Activated CD4-positive, alpha-beta T cell treated with anti-CD3 and anti-CD28 coated beads, Interleukin-2, amount 50 U/mL, for 1 hour (primary cell): ENCODE measurements at places on chromosomes 16 and 17.

DNA sequence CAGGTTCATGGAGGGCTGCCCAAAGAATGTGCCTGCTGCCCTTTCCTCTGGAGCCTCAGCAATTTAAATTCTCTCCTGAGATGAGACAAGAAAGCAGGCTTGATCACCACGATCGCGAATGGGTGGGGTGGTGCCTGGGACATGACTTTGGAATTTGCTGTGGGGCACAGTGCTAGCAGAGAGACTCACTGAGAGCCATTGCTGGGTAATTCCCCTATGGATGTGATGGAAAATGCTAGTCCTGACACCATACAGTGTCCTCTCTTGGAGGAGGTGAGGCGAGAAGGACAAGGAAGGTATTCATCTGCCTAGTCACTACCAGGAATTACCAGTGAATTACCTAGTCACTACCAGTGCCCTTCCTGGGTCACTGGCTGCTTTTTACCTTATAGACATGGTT lies 15.5 kb downstream of the FAM20A start:
- DNase-seq: no peak

DNA sequence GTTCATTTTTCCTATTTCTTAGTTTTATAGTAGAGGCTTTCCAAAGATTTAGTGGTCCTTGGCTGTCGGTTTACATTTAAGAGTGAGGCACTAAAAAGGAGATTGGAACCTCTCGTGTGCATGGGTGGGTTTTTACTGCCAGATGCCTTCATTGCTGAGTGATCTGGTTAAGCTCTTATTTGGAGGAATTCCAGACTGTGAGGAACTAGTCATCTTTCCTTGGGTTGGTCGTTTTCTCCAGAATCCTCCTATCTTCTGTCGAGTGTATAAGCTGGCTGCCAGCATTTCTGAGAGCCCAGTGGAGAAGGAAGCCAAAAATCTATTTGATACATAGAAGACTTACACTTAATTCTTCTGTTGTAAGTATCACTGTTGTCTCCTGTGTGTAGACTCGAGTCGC lies 22.6 kb downstream of the IST1 start:
- no peak for DNase-seq

DNA sequence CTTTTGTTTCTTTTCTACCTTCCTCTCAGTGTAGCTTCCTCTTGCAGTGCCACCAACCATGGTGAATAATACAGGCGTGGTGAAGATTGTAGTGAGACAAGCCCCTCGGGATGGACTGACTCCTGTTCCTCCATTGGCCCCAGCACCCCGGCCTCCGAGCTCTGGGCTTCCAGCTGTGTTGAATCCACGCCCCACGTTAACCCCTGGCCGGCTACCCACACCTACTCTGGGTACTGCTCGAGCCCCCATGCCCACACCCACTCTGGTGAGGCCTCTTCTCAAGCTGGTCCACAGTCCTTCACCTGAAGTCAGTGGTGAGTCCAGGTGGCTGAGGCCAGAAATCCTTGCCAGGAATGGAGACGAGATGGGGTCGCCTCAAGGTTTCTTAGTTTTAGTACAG lies 23.9 kb downstream of the SRCAP start:
- DNase-seq: no peak

- no peak for DNase-seq
These were observed 19.1 kb downstream of the SMYD4 start for GRCh38 chr17:1810450-1811103.

- no peak for DNase-seq
These were observed 14.7 kb downstream of the RABEP2 start for GRCh38 chr16:28910086-28911031.

- DNase-seq: no peak
These were observed 3.7 kb downstream of the CDH1 start for GRCh38 chr16:68740628-68741346.

DNA sequence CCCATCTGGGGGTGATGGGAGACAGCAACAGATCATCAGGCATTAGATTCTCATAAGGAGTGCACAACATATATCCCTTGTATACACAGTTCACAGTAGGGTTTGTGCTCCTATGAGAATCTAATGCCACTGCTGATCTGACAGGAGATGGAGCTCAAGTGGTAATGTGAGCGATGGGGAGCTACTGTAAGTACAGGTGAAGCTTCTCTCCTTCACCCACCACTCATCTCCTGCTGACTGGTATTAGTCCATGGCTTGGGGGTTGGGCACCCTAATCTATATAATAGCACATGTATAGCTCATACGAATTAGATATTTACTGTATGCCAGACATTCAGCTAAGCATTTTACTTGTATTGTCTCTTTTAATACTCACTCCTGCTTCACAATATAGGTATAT lies 101.7 kb downstream of the MAP2K6 start:
- DNase-seq: no peak

DNA sequence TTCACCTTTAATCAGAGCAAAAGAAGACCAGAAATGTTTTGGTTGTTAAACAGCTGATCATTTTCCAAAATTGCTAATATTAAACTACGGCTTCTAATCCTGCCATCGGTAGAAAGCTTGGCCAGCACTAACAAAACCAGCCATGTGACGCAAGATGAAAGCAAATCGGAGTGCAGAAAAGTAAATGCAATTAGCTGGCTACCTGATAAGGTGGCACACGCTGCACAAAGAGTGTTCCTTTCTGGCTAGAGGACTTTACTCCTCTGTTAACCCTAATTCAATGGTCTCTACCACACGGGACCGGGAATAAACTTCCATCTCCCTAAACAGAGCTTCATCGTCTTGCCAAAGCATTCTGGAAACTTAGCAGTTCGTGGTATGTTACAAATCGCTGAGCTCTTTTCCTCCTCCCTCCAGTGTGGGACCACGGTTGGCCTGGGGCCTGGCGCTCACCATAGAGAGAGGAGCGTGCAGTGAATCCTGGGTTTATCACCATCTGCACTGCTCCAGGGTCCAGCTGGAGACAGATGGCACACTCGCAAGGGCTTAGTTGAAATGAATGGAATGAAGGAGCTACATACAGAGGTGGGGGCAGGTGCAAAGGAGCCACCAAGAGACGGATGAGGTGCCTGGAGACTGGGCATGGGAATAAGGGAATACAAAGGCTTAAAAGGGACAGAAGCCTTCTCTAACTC lies 10.1 kb upstream of the COG1 start:
- DNase-seq: no peak

- DNase-seq: no peak
These were observed 52.5 kb downstream of the FTO start for GRCh38 chr16:53756275-53756996.

DNA sequence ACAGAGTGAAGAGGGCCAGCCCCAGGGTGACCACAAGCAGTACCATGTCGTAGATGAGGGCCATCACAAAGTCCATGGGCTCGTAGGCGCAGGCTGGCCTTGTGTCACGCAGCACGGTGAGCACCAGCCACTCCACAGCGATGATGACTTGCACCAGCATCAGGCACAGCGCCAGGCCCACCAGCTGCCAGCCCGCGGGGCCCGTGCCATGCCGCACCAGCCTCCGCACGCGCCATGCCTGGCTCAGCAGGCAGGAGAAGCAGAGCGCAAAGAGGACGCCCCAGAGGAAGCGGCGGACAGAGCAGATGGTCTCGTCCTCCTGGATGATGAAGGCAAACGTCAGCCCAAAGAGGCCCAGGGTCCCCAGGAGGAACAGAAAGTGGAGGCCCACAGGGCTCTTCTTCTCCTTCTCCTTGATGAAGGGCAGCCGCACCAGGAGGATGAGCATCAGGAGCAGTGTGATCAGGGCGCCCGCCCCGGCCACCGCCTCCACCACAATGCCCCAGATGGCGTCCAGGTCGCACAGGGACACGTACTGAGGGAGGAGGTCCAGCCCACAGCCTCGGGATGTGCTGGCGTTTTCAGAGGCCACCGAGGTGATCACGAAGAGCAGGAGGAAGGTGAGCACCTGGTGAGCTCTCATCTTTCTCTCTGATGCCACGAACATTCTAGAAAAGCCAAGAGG lies 12.3 kb downstream of the GPRC5B start:
- no peak for DNase-seq

DNA sequence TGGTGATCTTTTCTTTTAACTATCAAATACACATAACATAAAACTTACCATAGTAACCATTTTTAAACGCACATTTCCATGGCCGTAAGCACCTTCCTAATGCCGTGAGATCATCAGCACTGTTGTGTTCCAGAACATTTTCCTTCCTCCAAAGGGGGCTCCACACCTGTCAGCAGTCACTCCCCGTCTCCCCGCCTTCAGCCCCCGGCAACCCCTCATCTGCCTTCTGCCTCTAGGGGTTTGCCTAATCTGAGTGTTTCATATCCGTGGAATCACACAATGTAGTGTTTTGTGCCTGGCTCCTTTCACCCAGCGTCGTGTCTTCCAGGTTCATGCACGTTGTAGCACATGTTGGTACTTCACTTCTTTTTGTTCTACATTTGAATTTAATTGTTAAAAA lies 350.1 kb upstream of the TNRC6C start:
- DNase-seq: no peak

DNA sequence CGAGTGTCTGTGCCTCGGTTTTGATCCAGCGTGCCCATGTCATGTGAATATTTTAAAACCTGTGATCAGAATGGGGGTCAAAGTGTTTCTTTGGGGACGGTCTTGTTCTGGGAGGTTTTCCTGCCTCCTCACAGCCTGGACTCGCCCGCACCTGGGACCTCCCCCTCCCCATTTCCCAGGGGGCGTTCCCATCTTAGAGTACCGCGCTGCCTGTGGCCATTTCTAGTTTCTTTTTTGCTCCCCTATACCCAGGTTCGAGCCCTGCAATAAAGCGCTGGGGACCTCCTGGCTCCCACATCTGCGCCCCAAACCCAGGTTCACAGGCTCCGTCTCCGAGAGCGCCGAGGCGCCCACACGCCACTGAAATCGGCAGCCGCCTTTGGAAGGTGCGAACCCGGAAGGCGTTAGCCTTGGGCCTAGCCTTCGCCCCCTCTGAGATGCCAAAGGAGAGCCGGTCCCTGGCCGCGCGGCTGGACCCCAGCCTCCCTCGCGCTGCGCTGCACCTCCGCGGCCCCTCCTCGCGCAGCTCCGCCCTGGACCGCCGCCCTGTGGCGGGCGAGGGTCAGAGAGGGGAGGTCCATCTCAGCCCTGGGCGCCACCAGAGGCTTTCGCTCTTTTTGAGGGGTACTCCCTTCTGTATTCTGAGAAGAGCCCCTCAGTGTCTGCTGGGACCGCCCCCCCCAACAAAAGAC lies 1.7 kb downstream of the KCNJ12 start:
- DNase-seq: no peak

DNA sequence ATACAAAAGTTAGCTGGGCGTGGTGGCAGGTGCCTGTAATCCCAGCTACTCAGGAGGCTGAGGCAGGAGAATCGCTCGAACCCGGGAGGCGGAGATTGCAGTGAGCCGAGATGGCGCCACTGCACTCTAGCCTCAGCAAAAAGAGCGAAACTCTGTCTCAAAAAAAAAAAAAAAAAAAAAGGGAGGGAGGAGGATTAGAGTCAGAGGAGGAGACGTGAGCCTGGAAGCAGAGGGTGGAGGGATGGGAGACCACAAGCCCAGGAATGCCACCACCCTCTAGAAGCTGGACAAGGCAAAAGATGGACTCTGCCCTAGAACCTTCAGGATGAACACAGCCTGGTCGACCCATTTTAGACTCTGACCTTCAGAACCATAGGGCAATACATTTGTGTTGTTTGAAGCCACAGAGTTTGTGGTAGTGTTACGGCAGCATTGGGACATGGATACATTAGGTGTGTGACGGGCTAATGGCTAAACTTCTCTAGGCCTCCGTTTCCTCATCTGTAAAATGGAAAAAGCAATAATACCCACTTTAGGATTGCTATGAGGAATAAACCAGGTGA lies 2.1 kb upstream of the SMIM22 start:
- no peak for DNase-seq

DNA sequence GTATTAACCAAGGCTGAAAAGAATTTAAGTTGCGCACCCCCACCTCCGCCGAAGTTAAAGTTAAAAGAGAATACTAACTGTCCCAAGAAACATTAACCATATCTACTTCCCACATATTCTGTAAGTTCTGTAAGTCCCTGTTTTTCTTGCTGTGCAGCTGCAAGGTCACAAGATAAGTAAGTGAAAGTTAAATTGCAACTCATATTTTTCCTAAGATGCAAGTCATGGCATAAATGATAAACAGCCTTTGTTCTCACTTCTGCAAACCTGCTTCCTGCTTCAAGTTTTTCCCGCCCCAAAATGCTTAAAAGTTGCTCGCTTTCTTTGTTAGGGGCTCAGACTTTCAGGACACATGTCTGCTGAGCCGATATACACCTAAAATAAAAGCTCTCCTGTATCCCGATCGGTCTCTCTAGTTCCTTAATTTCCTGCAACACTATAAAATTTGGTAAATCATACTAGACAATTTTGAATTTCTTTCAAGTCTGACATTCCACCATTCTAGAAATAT lies 32.6 kb upstream of the ABCA9 start:
- no peak for DNase-seq

- DNase-seq: no peak
These were observed 609.4 kb upstream of the CDH5 start for GRCh38 chr16:65757064-65757463.

DNA sequence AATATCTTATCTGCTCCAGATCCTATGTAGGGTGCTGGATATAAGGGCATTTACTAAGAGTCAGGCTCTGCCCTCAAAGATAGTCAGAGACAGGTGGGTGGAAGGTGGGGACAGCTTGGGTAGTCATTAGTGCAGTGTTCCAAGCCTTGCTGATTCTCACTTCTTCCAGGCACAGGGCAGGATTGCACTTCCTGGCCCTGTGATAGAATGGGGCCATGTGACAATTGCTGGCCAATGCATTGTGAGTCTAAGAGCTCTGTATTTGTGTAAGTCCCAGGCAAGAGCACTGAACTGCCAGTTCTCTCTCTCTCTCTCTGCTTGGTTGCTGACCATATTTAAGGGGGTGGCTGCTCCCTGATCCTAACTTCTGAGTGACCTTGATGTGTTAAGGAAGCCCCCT lies 112.1 kb downstream of the C16orf78 start:
- DNase-seq: no peak

GRCh38 chr17:1110541-1110861 lies 69.3 kb downstream of the ABR start:
- no peak for DNase-seq

GRCh38 chr16:53064081-53064578 lies 9.3 kb downstream of the CHD9 start:
- no peak for DNase-seq

DNA sequence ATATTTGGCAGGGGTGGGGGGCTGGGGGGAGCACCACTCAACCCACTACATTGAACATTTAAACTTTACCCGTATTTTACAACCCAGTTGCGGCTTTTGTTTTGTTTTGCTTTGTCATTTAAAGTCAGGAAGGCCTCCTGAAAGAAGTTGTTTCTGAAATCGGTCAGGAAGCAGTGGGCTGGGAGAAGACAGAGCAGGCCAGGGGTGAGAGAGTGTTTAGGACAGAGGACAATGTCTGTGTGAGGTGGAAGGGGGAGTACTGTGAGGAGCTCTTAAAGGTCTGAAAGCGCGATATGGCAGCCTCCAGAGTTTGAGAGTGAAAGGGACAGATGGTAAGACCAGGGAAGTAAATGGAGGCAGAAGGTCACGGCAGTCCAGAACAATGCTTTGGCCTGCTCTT lies 6.1 kb upstream of the WFIKKN2 start:
- DNase-seq: no peak
